ENCODE measurements at places on chromosomes 13 and 19. TPM values are rescaled to one million over a fixed set of nuclear protein-coding genes. Genes with fewer than 3 reads are reported as not detected.
A peak's percentile ranks its signal among the peaks of the same experiment; 100 is the strongest.

- H3K4me1 ChIP-seq, result no peaks in the 10 kb centered on the region
- no peaks in the 10 kb centered on the region for H3K36me3 ChIP-seq
- H3K27ac ChIP-seq, result no peak overlapping the region
- DNase-seq, result no peak
- no peaks in the 10 kb centered on the region for H3K27me3 ChIP-seq
- no peak overlapping the region for H3K4me3 ChIP-seq
Observed at GRCh38 chr19:18951721-18952281, 10.8 kb upstream of the HOMER3 start.

DNA sequence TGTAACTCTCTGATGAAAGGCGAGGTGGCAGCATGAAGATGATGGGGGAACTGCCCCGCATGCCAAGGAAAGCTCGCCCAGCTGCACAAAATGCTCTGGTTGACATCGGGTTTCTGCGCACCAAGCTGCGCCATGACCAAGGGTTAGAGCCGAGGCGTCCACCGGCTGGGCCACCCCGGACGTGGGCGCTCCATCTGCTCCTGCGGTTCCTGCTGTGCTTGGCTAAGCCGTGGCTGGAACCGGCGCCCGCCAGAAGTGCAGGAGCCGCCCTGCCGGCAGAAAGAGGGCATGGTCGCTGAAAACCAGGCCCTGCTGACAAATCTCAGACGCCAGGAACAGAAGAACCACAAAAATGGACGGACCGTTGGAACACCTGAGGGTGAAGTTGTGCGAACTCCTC lies 57.9 kb downstream of the ZNF100 start:
- no peaks in the 10 kb centered on the region for H3K4me1 ChIP-seq
- H3K27me3 ChIP-seq, result no peaks in the 10 kb centered on the region
- H3K36me3 ChIP-seq, result no peaks in the 10 kb centered on the region
- no peak for DNase-seq
- H3K4me3 ChIP-seq, result no peak overlapping the region
- H3K27ac ChIP-seq, result no peak overlapping the region

- no peak overlapping the region for H3K4me3 ChIP-seq
- H3K4me1 ChIP-seq, result no peaks in the 10 kb centered on the region
- no peak overlapping the region for H3K27ac ChIP-seq
- H3K36me3 ChIP-seq, result no peaks in the 10 kb centered on the region
- no peaks in the 10 kb centered on the region for H3K27me3 ChIP-seq
- DNase-seq, result no peak
Observed at GRCh38 chr13:32600890-32601289, 14.6 kb downstream of the PDS5B start.

DNA sequence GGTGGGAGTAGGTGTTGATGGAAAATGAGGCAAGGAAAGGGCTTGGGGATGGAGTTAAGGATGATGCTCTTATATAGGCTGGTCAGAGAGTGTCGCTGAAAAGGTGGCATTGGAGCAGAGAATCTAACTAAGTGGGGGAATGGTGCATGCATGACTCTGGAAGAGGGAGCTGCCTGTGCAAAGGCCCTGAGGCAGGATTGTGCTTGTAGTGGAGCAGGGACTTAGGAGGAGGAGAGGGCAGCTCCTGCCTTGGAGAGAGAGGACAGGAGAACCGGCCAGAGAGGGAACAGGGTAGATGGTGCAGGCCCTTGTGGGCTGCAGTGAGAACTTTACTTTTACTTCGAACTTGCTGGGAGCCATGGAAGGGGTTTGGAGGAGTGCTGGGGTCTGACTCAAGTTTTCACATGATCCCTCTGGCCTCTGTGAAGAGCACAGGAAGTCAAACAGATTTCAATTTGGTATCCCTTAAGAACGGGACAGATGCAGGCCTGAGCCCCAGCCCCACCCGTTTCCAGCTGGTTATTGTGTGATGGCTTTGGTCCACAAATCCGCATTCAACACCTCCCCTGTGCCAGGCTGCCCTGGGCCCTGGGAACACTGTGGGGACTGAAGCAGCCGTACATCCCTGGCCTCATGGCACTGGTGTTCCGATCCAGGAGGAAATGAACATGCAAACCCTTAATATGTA lies 7.0 kb downstream of the AP2A1 start:
- no peak overlapping the region for H3K4me3 ChIP-seq
- no peak overlapping the region for H3K27ac ChIP-seq
- DNase-seq, result no peak
- no peaks in the 10 kb centered on the region for H3K36me3 ChIP-seq
- peaks cover 4% of the 10 kb centered on the region for H3K4me1 ChIP-seq

DNA sequence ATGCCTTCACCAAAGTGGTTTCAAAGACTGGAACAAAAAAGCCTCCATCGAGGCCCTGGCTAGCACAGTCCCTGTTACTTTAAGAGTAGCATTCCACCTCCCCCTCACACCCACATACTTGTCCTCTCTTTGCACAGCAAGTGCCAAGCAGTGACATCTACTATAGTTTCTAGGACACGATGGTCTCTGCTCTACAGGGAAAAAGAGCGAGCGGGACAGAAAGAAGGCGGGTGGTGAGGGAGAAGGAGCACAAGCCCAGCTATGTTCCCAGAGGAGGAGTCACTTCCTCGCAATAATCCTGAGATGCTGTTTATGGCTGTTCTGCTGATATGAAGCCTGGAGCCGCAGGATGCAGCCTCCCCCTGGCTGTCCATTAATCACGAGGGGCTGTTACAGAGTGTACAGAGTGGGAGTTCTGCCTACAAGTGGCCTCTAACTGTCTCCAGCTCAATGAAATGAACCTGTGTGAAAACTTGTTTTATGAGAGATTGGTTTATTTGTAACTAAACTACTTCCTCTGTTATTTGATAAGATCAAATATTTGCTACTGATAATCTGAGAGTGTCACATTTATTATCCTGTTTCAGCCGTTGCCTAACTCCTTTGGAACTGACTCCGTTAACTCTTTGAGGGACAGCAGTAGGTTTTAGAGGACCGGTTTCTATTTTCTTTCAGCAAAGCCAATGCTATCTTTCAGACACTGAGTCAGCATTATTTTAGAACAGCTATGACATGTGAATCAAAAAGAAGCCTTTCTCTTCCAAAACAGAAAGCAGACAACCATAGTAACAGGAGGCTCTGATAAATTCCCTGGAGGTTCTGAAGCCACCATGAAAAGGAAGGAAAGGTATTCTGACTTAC lies 208.0 kb downstream of the SPRY2 start:
- no peaks in the 10 kb centered on the region for H3K27me3 ChIP-seq
- H3K27ac ChIP-seq, result peak overlapping the region; percentile 61
- no peaks in the 10 kb centered on the region for H3K4me1 ChIP-seq

- DNase-seq, result no peak
- no peak overlapping the region for H3K4me3 ChIP-seq
- no peaks in the 10 kb centered on the region for H3K27me3 ChIP-seq
- no peaks in the 10 kb centered on the region for H3K36me3 ChIP-seq
- H3K27ac ChIP-seq, result peak overlapping the region; percentile 19
Observed at GRCh38 chr19:18504886-18505610, 16.8 kb downstream of the ELL start.

DNA sequence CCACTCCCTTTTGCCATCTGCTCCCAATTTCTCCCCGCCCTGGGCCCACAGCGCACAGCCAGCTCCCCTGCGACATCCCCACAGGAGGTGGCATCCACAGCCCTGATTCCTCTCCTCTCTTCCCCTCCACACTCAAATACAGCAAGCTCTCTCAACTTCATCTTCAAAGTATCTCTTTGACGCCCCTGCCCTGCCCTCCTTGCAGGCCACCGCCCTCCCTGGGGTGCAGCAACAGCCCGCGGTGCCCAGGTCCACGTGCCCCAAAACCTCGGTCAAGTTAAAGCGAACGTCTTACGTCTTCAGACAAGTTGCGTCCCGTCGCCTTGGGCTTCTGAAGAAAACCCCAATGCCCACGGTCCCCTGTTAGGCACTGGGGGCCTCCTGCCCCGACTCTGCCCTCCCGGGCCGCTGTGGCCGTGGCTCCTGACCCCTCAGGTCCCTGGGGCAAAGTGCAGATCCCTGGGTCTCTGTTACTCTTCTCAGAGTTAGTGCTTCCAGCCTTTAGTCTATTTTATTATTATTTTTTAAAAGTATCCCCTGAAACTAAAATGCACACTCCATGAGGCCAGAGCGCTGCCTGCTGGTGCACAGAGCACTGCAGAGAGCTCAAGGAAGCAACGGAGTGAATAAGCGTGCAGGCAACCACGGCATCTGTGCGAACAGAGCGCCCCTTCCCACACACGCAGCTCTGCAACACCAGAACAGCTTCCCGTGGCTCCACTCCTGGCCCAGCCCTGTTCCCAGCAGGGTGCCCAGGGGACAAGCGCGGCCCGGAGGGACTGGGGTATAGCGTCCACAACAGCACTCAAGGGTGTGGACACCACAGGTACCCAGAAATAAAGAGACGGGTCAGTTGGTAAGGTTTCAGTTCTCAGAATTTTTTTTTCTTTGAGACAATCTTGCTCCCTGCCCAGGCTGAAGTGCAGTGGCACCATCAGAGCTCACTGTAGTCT lies 26.4 kb downstream of the IL17D start:
- H3K27me3 ChIP-seq, result no peaks in the 10 kb centered on the region
- no peak for DNase-seq
- no peaks in the 10 kb centered on the region for H3K36me3 ChIP-seq
- no peaks in the 10 kb centered on the region for H3K4me1 ChIP-seq
- H3K4me3 ChIP-seq, result no peak overlapping the region

GRCh38 chr19:44692379-44692721 lies 6.6 kb upstream of the CEACAM16 start:
- no peaks in the 10 kb centered on the region for H3K27me3 ChIP-seq
- no peak overlapping the region for H3K4me3 ChIP-seq
- no peak for DNase-seq
- H3K36me3 ChIP-seq, result no peaks in the 10 kb centered on the region
- no peaks in the 10 kb centered on the region for H3K4me1 ChIP-seq
- no peak overlapping the region for H3K27ac ChIP-seq

GRCh38 chr13:85028035-85028434 lies 771.2 kb downstream of the SLITRK6 start:
- H3K27me3 ChIP-seq, result no peaks in the 10 kb centered on the region
- H3K36me3 ChIP-seq, result no peaks in the 10 kb centered on the region
- H3K4me3 ChIP-seq, result no peak overlapping the region

DNA sequence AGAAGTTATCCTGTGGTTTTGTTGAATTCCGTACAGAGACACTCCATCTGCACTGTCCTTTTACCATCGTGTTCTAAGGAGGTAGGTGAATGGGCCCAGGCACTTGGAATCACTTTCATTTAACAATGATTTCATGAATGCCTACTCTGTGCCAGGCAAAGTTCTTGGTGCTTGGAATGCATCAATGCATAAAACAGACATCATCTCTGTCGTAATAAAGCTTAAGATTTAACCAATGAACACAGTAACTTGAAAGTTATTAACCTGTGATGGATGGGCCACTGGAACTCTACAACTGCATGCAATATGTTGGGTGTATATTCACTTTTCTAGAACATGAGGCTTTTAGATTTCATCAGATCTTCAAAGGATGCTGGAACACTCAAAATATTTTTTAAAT lies 14.1 kb upstream of the STARD13 start:
- no peaks in the 10 kb centered on the region for H3K27me3 ChIP-seq
- H3K4me3 ChIP-seq, result no peak overlapping the region
- no peak for DNase-seq
- H3K36me3 ChIP-seq, result no peaks in the 10 kb centered on the region
- H3K27ac ChIP-seq, result no peak overlapping the region
- H3K4me1 ChIP-seq, result no peaks in the 10 kb centered on the region

Gene LGI4
- total RNA-seq, result 13.3 TPM

Gene GPC6
- 6.7 TPM for total RNA-seq

Gene TYROBP
- total RNA-seq, result 13.0 TPM

Gene ZNF30
- 0.26 TPM for total RNA-seq
